ENCODE measurements at places on chromosomes 13 and 19. TPM values are rescaled to one million over a fixed set of nuclear protein-coding genes. Genes with fewer than 3 reads are reported as not detected.

Gene OR2Z1
- total RNA-seq = not detected

Gene ICAM1
- total RNA-seq = 77.1 TPM

Gene ZNF541
- 0.87 TPM for total RNA-seq

Gene UGGT2
- total RNA-seq = 32.4 TPM

GRCh38 chr13:94813920-94814475 is 101.7 kb upstream of the SOX21 start:
- DNase-seq = no peak

DNA sequence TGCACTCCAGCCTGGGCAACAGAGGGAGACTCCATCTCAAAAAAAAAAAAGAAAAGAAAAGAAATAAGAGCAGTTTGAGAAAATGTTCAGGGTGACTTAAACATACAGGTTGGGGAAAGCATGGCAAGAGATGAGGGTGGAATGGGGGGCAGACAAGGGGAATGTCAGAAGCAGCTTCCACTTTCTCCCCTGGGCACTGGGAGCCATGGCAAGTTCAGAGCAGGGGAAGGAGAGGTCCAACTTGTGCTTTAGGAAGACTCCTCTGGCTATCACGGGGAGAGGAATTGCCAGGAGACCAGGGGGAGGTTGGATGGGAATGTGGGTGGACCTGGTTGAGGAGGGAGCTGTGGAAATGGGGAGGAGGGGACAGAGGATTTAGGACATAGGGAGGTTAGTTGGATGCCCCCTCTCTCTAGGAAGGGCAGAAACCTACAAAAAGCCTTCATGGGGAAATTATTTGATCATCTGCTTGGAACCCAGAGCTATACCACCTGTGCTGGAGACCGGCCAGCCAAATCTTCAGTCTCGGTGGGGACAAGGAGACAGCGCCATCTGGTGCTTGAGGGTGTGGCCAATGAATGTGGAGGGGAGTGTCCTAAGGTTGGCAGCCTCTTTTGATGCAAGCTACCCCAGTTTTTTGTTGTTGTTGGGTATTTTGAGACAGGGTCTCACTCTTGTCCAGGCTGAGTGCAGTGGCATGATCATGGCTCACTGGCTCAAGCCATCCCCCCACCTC is 7.3 kb upstream of the STRN4 start:
- DNase-seq = no peak

DNA sequence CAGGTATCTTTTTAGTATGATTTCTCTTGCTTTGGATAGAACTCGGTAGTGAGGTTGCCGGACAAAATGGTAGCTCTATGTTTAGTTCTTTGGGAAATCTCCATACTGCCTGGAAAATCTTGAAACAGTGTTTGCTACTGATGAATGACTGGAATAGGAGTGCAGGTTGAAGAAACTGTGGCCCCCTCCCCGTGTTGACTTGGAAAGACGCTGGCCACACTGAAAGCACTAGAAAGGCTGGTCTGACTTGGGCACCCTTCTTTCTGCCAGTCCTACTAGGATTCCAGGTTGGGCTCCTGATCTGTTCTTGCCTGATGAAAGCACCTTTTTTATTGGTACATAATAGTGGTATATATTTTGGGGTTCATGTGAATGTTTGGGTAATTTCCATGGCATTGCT is 46.3 kb downstream of the NLRP4 start:
- DNase-seq = peak; percentile 57

- no peak for DNase-seq
These were observed 15.3 kb downstream of the CDX2 start for GRCh38 chr13:27953676-27954405.

GRCh38 chr13:75049735-75050335 is 432.1 kb downstream of the TBC1D4 start:
- DNase-seq = no peak

DNA sequence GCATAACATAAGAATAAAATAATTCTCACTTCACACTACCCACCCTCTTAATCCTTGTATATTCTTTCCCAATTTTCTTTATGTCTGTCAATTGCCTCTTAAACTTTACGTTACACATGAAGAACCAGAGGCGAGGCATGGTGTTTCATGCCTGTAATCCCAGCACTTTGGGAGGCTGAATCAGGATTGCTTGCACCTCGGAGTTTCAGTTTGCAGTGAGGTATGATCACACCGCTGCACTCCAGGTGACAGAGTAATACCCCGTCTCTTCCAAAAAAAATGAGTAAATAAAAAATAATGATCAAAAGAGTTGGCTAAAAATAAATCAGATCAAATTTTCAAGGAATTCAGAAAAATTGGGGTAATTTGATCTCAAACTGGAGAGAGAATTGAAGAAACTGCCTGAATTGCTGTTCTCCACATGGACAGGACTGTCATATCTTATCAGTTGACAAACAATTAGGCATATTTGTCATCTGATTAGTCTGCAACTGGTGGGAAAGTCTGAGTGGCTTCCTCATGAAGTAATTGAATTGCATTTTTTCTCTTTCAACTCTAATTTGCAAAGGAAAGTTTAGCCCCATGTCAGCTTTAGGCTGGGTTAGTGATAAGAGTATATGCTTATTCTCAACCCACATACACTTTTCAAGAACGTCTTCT is 302.9 kb downstream of the ITGBL1 start:
- no peak for DNase-seq

DNA sequence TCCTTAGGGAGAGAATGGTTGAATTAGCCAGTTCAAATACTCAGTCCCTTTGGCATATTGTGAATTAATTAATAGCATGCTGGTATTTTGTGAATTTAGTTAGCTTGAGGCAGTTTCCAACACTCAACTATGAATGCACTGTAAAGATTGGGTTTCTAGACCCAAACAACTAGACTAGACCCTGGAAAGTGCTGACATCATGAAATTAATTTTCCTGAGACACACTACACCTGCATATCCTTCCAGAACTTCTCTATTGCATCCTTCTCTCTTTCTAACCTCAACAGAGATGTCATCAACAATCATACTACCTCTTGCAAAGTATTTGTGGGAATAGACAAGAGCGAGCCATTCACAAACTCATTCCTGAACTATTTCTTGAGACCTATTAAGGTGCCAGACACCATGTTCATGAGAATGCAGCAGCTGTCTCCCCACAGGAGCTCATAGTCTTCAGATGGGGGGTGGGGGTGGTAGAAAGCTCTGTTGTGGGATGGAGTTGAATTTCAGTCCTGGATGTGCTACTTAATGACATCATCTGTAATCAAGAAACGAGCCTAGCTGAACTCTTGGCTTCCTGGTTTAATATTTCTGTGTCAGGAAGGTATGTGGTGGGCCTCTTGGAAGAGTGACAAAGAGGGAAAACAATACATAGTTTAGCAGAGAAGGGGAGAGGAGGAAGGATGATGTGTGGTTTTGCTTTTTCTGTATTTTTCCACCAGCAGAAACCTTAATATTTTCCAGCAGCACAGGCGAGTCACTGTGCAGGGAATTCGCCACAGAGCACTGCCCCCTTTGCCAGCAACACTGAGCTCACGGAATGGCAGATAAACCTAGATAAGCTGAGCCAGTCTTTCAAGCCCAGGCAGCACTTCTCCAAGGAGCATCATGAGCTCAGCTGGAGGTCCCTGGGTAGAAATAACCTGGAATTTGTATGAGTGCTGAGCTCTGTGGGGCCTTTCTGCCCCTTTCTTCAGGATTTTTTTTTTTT is 53.1 kb upstream of the CYSLTR2 start:
- no peak for DNase-seq

DNA sequence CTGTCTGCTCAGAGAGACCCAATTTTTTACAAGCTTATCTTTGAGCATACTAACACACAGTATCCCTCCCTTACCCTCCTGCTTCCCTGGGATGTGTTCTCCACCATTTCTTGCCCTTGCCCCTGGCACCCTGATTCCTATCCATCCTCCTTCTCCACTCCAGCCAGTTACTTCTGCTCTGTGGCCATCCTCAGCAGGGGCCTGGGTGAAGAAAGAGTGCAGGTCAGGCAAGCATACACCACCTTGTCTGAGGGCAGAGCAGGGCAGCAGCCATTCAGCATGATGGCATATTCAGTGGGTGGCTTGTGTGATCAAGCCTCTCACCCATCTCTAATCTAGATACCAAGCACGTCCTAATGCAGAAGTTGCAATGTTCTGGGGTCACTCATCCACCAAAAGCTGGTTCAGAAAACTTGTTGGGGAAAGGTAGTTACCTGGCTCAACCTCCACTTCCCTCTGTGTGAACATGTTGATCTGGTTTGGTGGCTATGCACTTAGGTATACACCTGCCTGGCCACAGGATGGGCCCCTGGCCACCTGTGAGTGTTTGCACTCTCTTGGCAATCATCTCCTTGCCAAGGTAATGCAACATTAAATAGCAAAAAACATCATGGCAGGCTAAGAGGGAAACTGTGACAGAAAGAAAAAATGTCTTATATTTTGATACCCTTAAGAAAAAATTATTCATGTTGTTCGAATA is 900.3 kb upstream of the MIR17HG start:
- DNase-seq = no peak

GRCh38 chr13:34086281-34086680 is 268.3 kb downstream of the RFC3 start:
- no peak for DNase-seq

DNA sequence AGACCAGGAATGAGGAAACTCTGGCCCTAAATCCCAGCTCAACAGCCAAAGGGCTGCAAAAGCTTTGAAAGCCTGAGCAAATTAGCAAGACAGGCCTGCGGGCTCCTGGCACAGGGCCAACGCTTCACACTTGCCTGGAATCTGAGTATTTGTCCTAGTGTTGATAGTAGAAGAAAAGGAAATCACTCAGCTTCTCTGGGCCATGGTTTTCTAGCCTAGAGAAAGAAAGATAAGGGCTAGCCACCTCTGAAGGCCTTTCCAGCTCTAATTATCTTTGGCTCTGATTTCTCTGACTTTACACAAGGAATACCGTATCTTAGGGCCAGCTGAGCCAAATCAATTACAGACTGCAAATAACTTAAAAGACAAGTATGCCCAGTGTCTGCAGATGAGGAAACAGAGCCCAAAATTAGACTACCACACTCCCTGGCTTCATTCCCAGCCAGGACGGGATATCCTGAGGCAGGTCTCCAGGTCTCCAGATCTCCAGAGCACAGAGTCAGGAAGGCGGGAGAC is 69.6 kb downstream of the STK24 start:
- no peak for DNase-seq

- no peak for DNase-seq
These were observed 45.5 kb downstream of the BRD4 start for GRCh38 chr19:15286688-15287365.

- DNase-seq = no peak
These were observed 160.1 kb downstream of the KDM4B start for GRCh38 chr19:5128936-5129389.

DNA sequence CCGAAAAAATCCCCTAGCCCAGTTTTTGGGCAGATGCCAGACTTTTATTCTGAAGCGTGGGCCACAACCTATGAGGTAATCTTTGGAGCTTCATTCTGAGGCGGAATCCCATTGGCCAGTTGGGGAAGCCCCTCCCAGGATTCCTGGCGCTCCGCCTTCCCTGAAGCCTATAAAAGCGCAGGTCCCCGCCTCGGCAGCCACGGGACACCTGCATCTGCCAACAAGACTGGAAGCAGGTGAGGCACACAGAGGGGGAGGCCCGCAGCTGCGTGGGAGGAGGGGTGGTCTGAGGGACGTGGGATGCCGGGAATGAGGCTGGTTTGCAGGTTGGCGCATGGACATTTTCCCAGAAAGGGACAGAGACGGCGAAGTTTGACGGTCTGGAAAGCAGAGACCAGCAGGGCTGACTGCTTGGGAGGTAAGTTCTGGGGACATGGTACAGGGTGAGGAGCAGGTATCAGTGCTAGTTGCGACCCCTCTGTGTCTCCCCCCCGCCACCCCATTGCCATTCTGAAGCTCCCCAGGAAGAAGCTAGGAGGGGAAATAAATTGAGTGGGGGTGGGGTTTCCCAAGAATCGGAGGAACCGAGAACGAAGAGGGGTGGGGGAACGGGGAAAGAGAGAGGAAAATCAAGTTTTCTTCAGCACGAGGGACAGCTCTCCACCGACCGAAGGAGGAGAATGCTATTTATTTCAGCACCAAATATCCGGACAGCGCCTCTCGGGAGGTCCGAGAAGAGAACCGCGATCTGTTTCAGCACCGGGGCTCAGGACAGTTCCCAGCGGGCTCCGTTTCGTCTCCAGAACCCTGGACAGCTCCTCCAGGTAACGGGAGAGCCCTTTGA is 22.4 kb upstream of the FEM1A start:
- no peak for DNase-seq

GRCh38 chr13:90500569-90500968 is 846.9 kb upstream of the MIR17HG start:
- DNase-seq = no peak

DNA sequence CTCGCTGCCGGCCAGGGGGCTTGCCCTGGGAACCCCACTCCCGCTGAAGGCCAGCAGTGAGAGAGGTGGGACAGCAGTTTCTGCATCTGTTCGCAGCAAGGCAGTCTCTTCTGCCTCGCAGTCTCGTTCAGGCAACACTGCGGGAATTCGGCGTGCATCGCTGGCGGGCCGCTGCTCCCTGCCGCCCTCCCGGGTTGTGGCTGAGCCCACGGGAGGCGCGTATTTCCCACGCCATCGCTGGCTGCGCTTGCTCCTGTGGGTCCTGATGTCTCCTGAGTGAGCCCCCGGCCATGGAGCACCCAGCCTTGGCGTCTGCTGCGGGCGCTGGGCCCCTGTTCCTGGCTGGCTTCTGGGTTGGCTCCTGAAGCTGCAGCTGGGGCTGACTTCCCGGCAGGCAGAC is 227.9 kb downstream of the TEX29 start:
- DNase-seq = peak; percentile 72

DNA sequence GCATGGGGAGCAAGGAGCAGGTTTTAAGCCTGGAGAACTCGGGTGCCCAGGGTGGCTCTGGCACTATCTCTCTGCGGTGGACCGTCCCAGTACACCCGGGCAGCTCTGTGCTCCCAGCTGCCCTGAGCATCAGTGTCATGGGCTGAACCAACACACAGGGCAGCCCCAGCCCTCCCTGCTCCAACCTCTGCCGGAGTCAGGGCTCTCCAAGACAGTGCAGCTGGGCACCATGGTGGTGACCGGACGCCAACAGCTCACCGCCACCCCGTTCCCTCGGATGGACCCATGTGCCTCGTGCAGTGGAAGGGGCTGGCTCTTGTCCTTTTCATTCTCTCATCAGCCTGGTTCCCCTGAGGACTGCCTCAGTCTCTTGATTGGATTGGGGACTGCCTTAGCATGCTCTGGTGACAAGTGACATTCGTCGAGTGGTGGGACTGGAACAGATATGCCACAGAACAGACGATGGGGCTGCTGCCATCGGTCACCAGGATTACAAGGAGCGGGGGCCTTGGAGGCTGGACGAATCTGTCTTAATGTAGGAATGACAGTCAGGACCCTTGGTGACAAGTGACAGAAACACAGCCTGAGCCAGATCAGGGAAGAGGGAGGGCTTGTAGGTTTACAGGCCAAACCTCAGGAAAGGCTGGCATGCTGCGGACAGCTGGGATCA is 25.7 kb upstream of the VSTM2B start:
- DNase-seq = no peak

All from mesenteric fat pad (tissue), 1 donor.